ENCODE measurements at places on chromosomes 7 and 10. TPM values are rescaled to one million over a fixed set of nuclear protein-coding genes. Genes with fewer than 3 reads are reported as not detected.

DNA sequence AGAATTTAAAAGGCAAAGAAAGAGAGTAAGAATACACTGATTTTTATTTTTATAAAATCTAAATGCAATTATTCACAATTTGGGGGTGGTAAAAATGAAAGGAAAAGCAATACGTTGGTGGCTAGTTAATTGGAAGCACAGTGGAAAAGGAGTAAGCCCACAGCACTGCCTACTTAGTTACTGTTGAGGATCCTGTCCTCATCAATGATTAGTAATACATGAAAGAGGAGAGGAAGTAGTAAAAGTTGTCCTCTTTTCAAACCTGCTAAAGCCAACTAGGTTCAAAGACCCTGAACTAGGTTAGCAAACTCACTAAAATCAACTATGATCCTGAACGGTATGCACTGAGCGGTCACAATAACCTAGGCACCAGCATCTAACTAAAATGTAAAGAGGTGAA, 52.7 kb upstream of the LRRN3 start:
- peaks cover 4% of the 10 kb centered on the region for H3K4me1 ChIP-seq
- H3K27me3 ChIP-seq, result no peaks in the 10 kb centered on the region
- DNase-seq, result no peak
- H3K27ac ChIP-seq, result no peak overlapping the region
- H3K36me3 ChIP-seq, result no peaks in the 10 kb centered on the region

EBLN1 gene
- total RNA-seq, result not detected

- H3K4me3 ChIP-seq, result no peak overlapping the region
- no peaks in the 10 kb centered on the region for H3K4me1 ChIP-seq
Measured at GRCh38 chr10:98489561-98490481, 43.1 kb upstream of the HPS1 start.

DNA sequence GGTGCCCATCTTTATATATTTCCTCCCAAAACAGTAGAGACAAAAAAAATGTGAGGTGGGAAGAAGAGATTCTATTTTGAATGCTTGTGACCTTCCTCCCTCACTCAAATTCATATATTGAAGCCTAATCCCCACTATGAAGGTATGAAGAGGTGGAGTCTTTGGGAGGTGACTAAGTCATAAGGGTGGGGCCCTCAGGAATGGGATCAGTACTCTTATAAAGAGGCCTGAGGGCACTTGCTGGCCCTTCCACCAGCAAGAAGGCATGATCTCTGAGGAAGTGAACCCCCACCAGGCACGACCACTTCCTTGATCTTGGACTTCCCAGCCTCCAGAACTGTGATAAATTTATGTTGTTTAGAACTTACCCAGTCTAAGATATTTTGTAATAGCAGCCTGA, 517.2 kb upstream of the CNTNAP2 start:
- no peaks in the 10 kb centered on the region for H3K27me3 ChIP-seq
- H3K4me1 ChIP-seq, result no peaks in the 10 kb centered on the region
- H3K27ac ChIP-seq, result no peak overlapping the region
- H3K36me3 ChIP-seq, result no peaks in the 10 kb centered on the region
- H3K4me3 ChIP-seq, result no peak overlapping the region

DNA sequence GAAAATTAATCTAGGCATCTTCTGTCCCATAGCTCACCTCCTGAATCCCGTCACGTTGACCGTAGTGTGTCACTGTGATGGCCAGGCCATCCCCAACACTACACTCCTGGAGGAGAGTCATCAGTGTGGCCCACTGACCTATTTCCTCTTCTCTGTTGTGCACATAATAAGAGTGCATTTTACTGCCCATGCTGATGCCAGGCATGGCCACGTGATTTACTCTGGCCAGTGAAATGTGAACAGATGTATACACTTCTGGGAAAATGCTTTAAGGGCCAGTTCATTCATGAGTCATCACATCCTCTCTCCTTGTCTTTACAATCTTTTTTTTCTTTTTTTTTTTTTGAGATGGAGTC, 101.9 kb upstream of the PIP4K2A start:
- no peaks in the 10 kb centered on the region for H3K4me1 ChIP-seq
- H3K27me3 ChIP-seq, result peaks cover 2% of the 10 kb centered on the region
- H3K27ac ChIP-seq, result no peak overlapping the region
- H3K4me3 ChIP-seq, result no peak overlapping the region
- no peak for DNase-seq

DNA sequence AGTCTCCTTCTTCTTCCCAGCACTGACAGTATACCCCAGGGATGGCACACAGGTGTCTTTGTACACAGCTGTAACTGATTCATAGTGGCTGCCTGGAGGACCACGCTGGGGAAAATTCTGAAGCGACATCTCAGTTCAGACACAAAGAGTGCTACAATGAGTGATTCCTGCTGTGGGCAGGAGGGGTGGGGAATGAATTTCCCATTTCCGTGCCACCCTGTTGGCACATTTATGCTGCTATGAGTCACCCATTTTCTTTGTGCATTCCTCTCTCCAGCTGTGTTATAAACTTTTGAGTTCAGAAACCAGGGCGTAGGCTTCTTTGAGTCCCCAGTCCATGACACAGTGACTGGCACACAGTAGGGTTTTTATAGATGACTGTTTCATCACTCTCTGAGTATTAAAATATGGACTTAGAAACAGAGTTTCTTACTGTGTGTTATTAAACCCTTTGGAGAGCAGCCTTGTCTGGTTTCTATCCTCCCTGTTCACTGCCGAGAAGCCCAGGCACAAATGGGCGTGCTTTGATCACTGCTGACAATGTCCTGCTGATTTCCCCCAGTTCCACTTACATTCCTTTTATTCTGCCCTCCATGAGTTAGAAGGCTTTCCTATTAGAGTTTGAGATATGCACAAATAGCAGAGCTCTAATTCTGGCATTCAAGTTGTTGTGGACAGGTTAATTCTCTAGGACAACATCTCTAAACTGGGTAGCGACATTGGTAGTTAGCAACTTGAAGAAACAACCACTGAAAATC, 24.0 kb upstream of the NPS start:
- H3K36me3 ChIP-seq, result no peaks in the 10 kb centered on the region
- H3K27me3 ChIP-seq, result no peaks in the 10 kb centered on the region
- DNase-seq, result no peak
- H3K27ac ChIP-seq, result no peak overlapping the region

DNA sequence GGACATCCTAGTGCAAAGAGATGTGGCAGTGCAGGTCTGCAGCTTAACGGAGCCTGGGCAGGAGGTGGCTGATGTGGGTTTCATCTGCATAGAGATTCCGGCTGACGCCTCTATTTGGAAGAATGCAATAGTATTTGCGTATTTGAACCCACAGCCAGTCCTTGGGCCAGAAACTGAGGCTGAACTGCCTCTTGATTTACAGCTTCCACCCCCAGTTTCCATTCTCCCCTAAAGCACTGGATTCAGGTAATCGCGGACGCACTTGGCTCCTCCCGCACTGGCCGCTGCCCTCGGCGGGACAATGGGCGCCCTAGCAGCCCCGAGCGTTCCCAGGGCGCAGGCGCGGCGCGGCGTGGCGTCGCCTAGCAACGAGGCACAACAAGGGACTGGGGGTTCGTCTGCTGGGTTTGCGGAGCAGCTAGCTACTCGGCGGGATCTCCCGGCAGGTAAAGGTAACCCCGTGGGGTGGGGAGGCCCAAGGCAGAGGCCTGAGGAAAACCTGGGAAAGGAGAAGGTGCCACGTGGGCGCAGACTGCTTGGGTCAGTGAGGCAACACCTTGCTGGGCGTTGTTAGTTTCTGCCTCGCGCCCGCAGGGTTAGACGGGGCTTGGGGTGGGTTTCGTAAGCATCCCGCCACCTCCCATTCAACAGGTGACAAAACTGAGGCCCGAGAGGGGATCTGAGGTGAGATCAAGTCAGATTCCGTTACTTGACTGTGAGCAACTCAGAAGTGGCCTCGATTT, at the start of gene ARMC3:
Gene ARMC3 (plus strand): TSS at position 393 of the 743 bp plus-strand sequence. CDS start 3,944 bp downstream, outside the sequence.
- peak; percentile 95 for DNase-seq
- H3K36me3 ChIP-seq, result no peaks in the 10 kb centered on the region
- H3K27me3 ChIP-seq, result peaks cover 6% of the 10 kb centered on the region
- peak within 1 kb of the TSS; percentile 47 for H3K4me3 ChIP-seq
- peaks cover 2% of the 10 kb centered on the region for H3K4me1 ChIP-seq
- no peak within 1 kb of the TSS for H3K27ac ChIP-seq

DNA sequence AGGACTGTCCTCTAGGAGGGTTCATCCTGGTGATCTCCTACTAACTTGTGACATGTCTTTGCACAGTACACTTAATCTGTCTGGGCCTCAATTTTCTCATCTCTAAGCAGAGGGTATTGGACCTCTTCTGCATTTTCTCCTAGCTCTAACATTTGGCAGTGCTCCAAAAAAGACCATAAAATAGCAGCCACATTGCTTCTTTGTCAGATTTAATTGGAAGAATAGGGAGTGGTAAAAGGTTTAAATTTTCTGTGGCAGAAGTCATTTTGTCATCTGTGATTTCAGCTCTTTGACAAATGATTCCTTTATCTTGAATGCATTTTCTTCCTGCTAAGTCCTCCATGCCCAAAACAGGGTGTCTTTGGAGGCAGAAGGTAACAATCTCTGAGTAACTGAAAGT, 289.9 kb upstream of the LRGUK start:
- H3K27ac ChIP-seq, result no peak overlapping the region
- no peaks in the 10 kb centered on the region for H3K27me3 ChIP-seq
- no peaks in the 10 kb centered on the region for H3K4me1 ChIP-seq
- no peak overlapping the region for H3K4me3 ChIP-seq
- DNase-seq, result no peak

SGPL1 gene
- total RNA-seq, result 52.8 TPM

- no peaks in the 10 kb centered on the region for H3K4me1 ChIP-seq
- H3K27ac ChIP-seq, result no peak overlapping the region
- no peaks in the 10 kb centered on the region for H3K36me3 ChIP-seq
- no peak for DNase-seq
Measured at GRCh38 chr7:4857189-4857588, 4.6 kb downstream of the PAPOLB start.

GRCh38 chr7:88169717-88170320, 50.0 kb downstream of the SRI start:
- no peak overlapping the region for H3K4me3 ChIP-seq
- H3K4me1 ChIP-seq, result no peaks in the 10 kb centered on the region
- no peaks in the 10 kb centered on the region for H3K36me3 ChIP-seq
- H3K27me3 ChIP-seq, result no peaks in the 10 kb centered on the region
- no peak overlapping the region for H3K27ac ChIP-seq
- DNase-seq, result no peak

FAM241B gene
- 18.6 TPM for total RNA-seq

DNA sequence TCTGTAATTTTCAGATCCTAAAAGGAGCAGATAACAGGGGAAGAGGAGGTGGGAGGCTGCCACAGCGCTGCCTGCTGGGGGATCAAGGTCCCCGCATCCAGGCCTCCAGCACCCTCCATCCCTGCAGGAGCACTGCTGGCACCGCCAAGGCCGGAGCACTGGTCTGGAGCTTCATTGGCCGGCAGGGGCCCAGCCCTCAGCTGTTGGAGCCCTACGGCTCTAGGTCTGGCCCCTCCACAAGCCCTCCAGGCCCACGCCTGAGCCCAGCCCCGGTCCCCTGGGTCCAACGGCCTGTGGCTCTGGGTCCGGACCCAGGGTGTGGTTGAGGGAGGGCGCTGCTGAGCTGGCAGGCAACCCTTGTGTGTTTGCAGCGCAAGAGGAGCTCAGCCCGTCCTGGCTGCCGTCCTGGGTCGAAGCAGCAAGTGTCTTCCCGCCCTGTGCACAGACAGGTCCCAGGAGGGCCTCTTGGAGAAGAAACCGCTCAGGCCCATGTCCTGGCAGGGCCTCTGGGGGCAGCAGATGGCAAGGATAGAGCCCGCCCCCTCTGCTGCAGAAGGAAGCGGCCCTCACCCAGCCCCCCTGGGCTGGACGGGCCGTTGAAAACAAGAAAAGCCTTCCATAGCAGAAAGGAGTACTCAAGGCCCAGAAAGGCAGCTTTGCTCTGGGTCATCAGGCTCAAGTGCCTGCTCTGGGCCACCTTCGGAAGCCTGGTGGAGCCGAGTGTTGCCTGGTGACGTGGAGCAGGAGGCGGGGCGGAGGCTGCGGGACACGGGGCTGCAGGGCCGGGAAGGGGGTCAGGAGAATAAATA, 54.3 kb upstream of the TNRC18 start:
- no peaks in the 10 kb centered on the region for H3K27me3 ChIP-seq
- no peak overlapping the region for H3K4me3 ChIP-seq
- no peaks in the 10 kb centered on the region for H3K36me3 ChIP-seq
- no peaks in the 10 kb centered on the region for H3K4me1 ChIP-seq

DNA sequence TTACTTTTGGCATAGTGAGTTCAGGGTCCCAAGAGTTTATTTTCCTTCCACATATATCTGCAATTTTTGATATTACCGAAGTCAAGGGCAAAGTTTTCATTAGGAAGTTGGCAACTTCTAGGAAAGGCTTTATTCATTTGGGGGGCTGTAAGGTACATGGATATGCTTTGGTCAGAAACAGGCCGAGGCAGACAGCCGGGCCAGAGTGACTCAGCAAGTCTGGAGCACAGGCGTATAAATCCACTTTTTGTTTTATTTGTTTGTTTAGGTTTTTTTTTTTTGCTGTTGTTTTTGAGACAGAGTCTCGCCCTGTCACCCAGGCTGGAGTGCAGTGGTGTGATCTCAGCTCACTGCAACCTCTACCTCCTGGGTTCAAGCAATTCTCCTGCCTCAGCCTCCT, 3.7 kb downstream of the ZNF680 start:
- no peak overlapping the region for H3K4me3 ChIP-seq
- H3K27me3 ChIP-seq, result no peaks in the 10 kb centered on the region
- DNase-seq, result no peak

EPDR1 gene
- total RNA-seq, result 6.4 TPM

DNA sequence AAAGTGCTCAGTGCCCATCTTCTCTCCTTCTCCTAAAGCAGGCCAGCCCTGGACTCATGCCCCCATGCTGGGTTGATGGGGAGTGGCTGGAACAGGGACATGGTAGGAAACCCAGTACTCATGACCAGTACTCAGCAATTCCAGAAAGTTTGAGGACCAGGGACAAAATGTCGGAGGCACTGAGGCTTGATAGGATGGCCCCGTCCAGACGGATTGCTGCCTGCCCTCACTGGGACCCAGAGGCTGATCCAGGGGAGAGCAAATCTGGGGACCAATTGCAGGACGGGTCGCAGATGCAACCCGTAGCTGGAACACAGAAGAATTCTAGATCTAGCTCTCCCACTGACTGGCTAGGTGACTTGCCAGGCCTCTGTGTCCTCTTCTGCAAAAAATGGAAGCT, 5.1 kb downstream of the ZCCHC24 start:
- H3K27ac ChIP-seq, result no peak overlapping the region
- DNase-seq, result no peak
- peaks cover 14% of the 10 kb centered on the region for H3K4me1 ChIP-seq
- H3K36me3 ChIP-seq, result no peaks in the 10 kb centered on the region

LRRD1 gene
- total RNA-seq, result not detected

CHST3 gene
- 5.7 TPM for total RNA-seq

GRCh38 chr10:92544296-92544695, 29.6 kb downstream of the IDE start:
- no peaks in the 10 kb centered on the region for H3K27me3 ChIP-seq
- H3K36me3 ChIP-seq, result no peaks in the 10 kb centered on the region
- H3K4me1 ChIP-seq, result no peaks in the 10 kb centered on the region
- DNase-seq, result no peak

- no peak for DNase-seq
- no peak overlapping the region for H3K27ac ChIP-seq
- H3K4me1 ChIP-seq, result no peaks in the 10 kb centered on the region
- no peak overlapping the region for H3K4me3 ChIP-seq
- no peaks in the 10 kb centered on the region for H3K36me3 ChIP-seq
Measured at GRCh38 chr10:48990226-48990625, 50.6 kb upstream of the LRRC18 start.

- H3K27me3 ChIP-seq, result no peaks in the 10 kb centered on the region
- H3K27ac ChIP-seq, result no peak overlapping the region
- H3K36me3 ChIP-seq, result no peaks in the 10 kb centered on the region
- no peak overlapping the region for H3K4me3 ChIP-seq
Measured at GRCh38 chr10:124008681-124009080, 84.7 kb downstream of the CHST15 start.

- H3K27me3 ChIP-seq, result no peaks in the 10 kb centered on the region
- no peaks in the 10 kb centered on the region for H3K36me3 ChIP-seq
- peaks cover 12% of the 10 kb centered on the region for H3K4me1 ChIP-seq
- DNase-seq, result no peak
Measured at GRCh38 chr10:70621503-70622078, 19.1 kb upstream of the PRF1 start.

Measured in H1 (cell line).